ENCODE measurements at places on chromosomes 1 and 21. TPM values are rescaled to one million over a fixed set of nuclear protein-coding genes. Genes with fewer than 3 reads are reported as not detected.

GRCh38 chr1:32703479-32704291, 1.1 kb upstream of the SYNC start:
- DNase-seq = no peak

DNA sequence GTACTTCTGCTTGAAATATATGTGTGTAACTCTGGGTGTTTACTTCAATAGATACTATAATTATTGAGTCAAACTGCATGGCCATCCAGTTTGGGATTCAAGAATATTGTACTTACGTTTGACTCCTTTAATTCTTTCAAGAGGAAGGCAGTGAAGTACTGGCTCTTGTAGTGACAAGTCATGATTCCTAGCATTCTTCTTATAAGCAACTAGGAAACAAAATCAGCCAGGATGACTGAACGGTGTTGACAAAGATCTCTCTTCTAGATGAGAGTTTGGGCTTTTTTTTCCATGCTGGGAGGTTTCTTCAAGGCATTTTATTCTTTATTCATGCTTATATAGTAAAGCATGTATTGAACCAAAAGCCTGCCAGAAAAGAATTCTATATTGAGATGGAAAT, 58.3 kb downstream of the CLEC20A start:
- DNase-seq = no peak

GRCh38 chr1:177275736-177276135, 105.0 kb downstream of the BRINP2 start:
- no peak for DNase-seq

DNA sequence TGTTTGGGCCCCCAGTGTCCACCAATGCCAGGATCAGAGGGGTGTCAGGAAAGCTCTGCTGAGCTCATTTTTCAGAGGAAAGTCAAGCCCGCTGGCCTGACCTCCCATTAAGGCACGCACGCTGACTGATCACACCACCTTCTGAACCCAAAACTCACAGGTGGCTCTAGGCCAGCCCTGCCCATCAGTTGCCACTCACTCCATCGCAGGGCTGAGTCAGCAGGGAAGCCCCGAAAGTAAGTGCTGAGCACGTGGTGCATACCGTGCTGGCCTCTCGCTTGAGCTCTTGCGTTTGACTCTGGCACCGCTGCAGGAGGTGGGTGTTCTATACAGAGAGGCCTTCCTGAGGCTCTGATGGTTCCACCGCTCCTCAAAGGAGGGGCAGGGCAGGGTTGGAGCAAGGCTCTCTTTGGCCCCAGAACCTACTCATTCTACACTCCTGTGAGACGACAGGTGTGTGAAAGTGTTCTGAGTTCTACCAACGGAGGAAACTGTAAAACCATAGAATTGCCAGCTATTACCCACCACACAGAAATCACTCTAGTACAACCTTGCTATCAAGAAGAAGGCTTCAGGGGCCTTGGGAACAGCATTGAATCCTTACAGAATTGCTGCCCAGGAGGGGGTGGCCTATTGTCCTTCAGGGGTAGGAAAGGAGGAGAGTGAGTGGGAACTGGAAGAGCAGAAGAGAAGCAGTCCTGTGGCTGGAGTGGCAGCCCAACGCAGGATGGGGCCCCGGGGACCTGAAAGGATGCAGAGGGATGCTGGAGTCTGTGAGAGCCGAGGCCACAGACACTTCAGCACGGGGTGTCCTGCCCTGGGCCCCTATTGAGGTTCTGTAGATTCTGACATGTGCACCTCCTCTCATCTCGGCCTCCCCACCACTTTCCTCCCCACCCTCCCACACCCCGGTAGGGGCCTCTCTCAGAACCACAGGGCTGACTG, 214.7 kb upstream of the EDN2 start:
- DNase-seq = no peak

GRCh38 chr1:164443166-164443565, 115.8 kb upstream of the PBX1 start:
- no peak for DNase-seq

- no peak for DNase-seq
These were observed 87.9 kb downstream of the PDE4B start for GRCh38 chr1:65880611-65881010.

DNA sequence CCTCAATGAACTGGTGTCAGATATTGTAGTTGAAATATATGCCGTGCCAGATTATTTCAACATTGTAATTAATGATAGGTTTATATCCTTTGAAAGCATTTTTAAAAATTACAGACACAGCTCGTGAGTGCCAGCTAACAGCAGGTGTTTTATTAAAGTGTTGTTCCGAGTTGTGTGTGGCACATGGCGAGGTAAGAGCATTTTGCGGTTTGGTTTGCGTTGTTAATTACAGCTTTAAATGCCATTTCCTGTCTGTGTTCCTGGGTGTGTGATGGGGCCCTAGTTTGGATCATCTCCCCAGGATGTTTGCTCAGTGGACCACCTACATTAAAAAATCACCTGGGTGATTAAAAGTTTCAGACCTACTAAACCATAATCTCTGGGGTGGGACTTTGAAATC, 97.4 kb downstream of the PRDM2 start:
- no peak for DNase-seq

Gene SERINC2
- total RNA-seq = 31.4 TPM

GRCh38 chr1:68521286-68521685, 24.4 kb upstream of the DEPDC1 start:
- DNase-seq = no peak

DNA sequence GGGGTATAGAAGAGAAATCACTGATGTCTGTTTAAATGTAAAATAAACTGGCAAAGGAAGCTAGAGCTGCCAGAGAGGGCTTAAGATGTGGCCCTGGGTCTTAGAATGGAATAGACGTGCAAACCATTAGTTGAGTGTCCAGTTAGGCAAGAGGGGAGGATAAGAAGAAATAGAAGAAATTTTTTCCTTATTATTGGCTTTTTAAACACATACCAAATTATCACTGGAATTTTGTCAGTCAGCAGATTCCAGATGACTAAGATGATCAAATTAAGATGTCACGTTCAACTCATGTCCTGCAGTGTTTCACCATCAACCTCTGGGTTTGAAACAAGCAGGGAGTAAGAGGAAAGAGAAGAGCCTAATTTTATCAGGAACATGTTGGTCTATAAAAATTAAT, 71.6 kb upstream of the C1orf21 start:
- DNase-seq = no peak

Gene DMRTB1
- total RNA-seq = 0.35 TPM

Gene OLFM3
- 0.73 TPM for total RNA-seq

DNA sequence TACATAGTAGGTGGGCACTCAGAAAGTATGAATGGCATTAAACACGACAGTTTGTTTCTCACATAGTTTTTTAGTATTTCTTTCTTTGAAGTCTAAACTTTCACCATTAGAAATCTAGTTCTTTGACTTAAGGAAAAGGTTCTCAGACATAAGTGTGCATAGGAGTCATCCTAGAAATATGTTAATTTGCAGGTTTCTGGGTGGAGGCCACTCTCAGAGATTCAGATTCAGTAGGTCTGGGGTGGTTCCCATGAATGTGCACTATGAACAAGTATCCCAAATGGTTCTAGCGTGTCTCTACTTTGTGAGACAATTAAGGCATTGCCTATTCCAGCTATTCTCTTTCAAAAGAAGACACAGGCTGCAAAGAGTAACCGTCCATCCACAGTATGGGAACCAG, 119.3 kb downstream of the NGF start:
- no peak for DNase-seq

- no peak for DNase-seq
These were observed 21.7 kb downstream of the KCNK2 start for GRCh38 chr1:215104283-215104682.

- DNase-seq = no peak
These were observed 41.3 kb downstream of the TBX19 start for GRCh38 chr1:168321945-168322344.
